ENCODE measurements at places on chromosomes 5 and 9.
A peak's percentile ranks its signal among the peaks of the same experiment; 100 is the strongest.

DNA sequence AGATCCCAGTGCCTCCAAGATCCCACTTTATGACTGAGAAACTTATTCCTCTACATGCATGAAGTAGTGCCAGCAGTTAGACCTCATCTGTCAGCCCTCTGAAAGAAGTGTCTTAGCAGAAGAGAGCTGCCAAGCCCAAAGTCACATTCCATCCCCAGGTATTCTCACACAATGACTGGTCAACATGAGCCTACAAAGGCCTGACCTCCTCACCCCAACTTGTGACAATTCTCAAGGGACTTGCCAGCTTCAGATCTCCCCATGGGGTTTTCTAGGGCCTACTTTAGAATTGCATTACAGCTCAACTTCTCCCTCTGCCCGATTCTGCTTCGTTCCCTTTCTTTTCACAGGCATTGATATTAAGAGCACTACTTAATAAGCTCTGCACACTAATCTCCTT is 393.8 kb upstream of the SLC30A5 start:
- DNase-seq: no peak

DNA sequence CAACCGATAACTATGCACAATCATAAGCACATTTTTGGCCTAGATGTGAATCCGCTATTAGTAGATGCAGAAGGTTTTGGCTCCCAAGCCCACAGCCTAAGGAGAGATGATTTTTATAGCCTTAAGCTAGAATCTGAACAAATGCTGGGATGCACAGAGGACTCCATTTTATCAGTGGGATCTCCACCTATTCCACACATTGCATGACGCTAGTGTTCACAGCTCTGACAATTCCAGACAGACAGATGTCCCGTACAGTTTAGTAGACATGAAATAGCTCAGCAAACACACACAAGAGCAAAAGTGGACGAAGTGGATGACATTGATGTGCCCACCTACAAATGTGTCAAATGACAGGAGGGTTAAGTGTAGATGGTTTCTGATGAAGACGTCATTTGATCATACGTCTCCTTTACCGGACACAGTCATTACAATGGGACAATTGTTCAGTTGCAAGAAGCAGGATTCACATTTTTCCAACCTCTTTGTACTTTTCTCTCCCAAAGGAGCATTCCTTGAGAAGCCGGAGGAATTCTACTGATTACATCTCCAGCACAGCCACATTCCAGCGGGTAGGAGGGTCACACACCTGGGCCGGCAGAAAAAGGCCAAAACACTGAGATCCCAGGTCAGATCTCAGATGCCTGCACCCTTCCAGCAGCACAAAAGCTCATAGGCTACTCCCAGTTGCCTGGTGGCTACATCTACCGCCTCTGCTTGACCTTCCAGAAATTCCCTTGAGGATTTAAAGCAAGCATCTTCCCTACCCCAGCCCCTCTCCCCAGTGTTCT is 202.4 kb downstream of the SLIT3 start:
- DNase-seq: no peak

- no peak for DNase-seq
Observed at GRCh38 chr9:12403721-12404120, 289.5 kb upstream of the TYRP1 start.

- DNase-seq: no peak
Observed at GRCh38 chr9:89743573-89744254, 138.9 kb downstream of the GADD45G start.

- DNase-seq: no peak
Observed at GRCh38 chr5:172556971-172557461, 84.0 kb upstream of the NEURL1B start.

DNA sequence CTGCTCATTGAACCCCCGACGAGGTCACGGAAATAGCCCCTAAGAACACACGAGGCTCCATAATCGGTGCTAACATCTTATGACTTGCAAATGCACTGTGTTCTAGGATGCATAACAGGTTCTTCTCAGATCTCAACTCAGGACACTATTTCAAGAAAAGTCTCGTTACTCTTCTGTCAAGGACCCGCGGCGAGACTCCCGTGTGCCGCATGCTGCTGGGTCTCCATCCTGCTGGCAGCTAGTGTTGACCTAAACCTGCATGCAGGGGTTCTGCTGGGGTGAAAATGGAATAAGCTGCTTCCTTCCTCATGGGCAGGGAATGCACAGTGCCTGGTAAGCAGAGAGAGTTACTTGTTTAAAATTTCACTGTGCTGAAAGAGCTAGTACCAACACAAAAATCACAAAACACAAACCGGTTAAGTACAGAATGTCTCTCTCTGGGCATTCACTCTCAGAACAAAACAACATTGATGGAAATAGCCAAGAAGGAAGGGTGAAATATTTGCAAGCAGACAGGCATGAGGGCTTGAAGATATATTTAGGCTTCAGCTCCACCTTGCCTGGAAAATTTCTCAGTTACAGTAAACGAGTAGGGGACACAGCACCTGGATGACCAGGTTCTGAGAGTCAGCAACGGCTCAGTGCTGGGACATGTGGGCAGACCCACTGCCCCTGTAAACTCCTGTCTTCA is 416.5 kb downstream of the GADD45G start:
- DNase-seq: no peak

GRCh38 chr5:176887252-176887849 is 11.8 kb downstream of the HK3 start:
- DNase-seq: no peak

- DNase-seq: no peak
Observed at GRCh38 chr9:71353720-71354119, 232.3 kb upstream of the TRPM3 start.

DNA sequence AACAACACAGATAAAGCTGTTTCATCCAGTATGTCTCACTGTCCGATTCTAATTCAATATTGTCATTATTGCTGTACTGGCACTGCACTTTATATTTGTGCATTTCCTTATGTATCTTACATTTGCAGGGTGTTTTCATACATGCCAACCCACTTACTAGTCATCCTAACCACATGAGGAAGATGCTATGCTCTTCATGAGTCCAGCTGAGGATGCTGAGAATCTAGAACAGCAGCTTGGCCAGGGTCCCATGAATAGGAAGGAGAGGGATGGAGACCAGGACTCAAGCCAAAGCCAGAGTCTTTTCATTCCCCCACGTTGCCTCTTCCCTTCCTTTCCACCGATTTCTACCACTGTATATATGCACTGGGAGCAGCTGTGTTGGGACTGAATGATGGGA is 292.8 kb upstream of the KLF4 start:
- DNase-seq: no peak

GRCh38 chr5:160097991-160098390 is 21.3 kb downstream of the PWWP2A start:
- DNase-seq: no peak

- peak; percentile 44 for DNase-seq
Observed at GRCh38 chr5:157917899-157918809, 59.2 kb upstream of the CLINT1 start.

GRCh38 chr5:21910731-21911130 is 942.4 kb downstream of the CDH12 start:
- DNase-seq: no peak

DNA sequence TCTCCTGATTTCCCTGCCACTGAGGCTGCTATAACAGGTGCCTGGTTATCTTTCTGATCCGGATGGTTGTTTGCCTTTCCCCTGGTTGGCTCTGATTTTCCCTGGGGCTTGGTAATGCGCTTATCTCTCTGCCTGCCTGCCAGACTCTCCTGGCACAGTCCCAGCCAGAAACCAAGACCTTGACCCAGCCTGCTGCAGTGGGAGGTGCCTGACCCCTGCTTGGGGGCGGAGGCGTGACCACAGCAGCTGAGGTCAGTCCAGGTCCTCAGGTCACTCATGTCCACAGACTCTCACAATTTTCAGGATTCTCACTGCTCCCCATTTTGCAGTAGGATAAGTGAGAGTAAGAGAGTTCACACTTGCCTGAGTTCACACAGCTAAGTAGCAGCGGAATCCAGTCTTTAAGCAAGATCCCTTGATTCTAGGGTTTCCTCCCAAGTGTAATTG is 24.4 kb upstream of the SYNPO start:
- DNase-seq: no peak

DNA sequence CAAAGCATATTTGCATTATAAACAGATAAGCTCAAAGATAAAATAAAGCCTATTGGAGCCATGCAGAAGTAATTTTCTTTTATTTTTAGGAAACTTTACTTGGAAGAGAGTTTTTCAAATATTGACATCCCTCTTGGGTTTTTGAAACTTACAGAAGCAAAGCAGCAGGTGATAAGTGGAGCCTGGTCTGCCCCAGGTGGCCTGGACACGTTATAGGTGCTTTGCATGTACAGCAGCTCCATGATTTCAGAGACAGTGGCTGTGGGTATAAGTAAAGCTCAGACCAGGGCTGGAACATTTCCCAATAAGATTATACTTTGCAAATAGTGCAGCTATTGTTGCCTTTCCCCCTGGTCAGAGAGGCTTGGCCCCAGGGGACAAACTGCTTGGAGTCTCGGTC is 51.5 kb downstream of the CCDC192 start:
- no peak for DNase-seq
